ENCODE measurements at places on chromosomes 1 and 21.

DNA sequence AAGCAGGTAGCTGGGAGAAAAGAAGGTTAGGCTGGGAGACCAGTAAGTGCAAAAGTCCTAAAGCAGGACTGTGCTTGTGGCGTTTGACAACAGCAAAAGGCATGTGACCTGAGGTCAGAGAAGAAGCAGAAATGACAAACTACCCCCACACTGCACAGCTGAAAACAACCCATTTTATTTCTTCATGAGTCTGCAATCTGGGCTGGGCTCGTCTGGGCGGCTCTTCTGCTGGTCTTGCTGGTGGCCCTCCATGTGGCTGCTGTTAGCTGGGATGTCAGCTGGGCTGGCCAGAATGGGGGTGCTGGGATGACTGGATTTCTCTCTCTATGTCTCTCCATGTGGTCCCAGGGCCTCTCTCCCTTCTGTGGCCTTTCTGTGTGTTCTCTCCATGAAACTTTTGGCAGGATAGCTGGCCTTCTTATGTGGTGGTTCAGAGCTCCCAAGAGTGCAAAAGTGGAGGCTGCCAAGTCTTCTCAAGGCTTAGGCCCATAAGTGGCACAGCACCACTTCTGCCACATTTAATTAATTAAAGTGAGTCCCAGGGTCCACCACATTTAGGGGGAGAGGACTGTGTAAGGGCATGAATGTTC, 128.6 kb downstream of the RIPK4 start:
- DNase-seq = no peak

GRCh38 chr1:18411820-18412641, 68.7 kb upstream of the KLHDC7A start:
- DNase-seq = no peak

DNA sequence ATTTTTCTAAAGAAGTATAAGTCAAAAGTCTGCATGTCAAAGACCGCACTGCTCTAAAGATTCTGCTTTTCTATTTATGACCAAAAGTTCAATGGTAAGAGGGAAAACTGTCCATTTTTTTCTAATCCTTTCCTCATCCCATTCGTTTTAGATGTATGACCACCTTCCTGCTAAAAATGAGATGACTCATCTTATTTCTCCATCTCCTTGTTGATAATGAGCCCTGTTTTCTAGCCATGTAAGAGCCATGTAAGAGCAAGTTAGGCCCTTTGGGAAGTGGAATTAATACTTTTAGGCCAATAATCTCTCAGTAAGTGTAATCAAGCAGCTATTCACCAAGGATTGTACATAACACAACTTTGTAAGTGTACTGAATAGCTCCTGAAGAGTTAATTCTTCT, 475.6 kb upstream of the B3GALT2 start:
- no peak for DNase-seq

GRCh38 chr1:58251430-58252073, 295.0 kb downstream of the OMA1 start:
- DNase-seq = no peak

DNA sequence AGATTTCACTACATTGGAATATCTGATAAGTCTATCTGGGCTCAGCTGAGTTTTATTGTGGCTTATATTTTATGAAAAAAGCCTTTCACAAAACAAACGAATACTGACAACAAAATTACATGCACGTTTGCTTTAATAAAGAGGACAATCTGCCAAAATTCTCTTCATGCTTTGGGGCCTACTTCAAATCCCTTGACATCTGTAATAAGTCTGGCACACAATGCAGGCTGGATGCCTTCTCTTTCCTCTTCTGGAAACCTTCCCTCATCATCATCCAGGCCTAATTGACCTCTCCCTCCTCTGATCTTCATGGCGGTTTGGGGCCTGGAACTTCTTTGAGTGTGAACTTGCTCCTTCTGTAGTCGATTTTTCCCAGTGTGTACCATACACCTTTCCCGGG, 70.3 kb downstream of the MAP10 start:
- no peak for DNase-seq

GRCh38 chr1:60916906-60917305, 165.5 kb upstream of the NFIA start:
- no peak for DNase-seq

DNA sequence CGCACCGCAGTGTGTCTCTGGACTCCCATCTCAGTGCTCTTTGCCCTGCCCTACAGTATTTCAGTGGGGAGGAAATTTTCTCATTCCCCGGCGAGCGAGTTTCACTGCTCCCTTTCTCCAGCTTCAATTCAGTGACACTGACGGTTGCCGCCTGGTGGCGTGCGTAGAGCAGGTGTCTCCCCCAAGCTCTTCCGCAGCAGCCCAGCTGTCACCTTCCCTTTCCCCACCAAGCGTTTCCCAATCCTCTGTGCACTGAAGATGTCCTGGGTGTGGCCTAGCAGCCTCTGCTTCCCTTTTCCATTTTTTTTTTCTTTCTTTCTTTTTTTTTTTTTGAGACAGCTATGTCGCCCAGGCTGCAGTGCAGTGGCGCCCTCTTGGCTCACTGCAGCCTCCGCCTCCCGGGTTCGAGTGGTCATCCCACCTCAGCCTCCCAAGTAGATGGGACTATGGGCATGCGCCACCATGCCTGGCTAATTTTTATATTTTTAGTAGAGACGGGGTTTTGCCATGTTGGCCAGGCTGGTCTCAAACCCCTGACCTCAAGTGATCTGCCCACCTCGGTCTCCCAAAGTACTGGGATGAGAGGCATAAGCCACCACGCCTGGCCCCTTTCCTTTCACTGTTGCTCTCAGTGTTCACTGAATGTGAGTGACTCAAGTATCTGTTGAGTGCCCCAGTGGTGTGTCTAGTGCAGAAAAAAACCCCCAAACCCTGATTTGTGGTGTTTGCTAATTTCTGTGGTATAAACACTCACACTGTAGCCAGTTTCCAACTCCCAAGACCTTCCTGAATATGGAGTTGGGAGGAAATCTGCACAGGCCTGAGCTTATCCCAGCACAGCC, 30.1 kb downstream of the TNFRSF1B start:
- DNase-seq = no peak

GRCh38 chr1:151839457-151840403, at the start of gene C2CD4D:
C2CD4D (minus strand) TSS chr1:151839820; CDS start chr1:151838989, 831 bp downstream.
- peak; percentile 20 for DNase-seq

DNA sequence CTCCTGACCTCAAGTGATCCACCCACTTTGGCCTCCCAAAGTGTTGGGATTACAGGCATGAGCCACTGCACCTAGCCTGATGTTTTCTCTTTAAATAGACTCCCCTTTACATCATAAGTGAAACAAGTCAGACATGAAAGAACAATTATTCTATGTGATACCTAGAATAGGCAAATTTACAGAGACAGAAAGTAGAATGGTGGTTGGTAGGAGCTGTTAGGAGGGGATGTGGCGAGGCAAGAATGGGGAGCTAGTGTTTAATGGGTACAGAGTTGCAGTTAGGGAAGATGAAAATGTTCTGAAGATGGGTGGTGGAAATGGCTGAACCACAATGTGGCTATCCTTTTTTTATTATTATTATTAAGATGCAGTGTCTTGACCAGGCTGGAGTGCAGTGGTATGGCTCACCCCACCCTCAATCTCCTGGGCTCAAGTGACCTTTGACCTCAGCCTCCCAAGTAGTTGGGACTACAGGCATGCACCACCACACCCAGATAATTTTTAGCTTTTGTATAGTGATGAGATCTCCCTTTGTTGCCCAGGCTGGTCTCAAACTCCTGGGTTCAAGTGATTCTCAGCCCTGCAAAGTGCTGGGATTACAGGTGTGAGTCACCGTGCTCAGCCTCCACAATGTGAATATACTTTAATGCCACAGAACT, 28.4 kb downstream of the ELF3 start:
- no peak for DNase-seq

GRCh38 chr1:27778056-27778455, 5.0 kb downstream of the STX12 start:
- DNase-seq = no peak

DNA sequence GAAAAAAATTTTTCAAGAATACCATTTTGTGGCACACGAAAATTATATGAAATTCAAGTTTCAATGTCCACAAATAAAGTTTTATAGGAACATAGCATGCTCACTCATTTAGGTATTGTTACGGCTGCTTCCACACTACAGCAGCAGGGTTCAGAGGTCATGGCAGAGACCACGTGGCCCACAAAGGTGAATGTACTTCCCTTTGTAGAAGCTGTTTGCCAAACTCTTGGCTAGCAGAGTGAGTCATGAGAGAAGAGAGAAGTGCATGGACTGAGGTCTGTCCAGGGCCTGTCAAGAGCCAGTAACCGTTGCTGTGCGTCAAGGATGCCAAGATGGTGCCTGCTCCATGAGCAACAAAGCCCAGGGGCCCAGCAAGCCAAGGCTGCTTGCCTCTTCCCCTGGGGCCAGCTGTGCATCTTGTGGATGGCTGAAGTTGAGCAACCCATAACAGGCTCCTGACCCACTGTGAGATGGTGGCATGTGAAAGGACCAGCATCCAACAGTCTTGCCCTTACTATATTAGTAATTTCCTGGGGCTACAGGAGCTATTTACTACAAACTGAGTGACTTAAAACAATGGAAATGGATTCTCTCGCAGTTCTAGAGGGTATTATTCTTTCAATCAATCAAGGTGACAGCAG, 64.8 kb upstream of the ATP5PO start:
- DNase-seq = no peak

DNA sequence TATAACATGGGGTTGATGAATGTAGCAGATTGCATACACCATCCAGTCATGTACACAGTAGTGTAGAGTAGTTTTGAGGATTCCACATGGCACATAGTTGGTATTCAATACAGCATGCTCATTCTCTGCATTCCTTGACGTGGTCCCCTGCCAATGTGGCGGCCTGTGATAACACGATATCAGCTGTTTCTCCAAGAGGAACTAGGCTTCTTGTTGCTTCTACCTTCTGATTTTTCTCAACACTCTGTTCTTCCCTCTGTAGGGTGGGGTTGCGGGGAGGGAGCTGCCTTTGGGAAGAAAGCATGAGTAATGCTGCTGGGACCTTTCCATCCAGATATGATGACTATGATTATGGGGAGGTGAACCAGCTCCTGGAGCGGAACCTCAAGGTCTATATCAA, 19.4 kb downstream of the SESN2 start:
- DNase-seq = no peak

- no peak for DNase-seq
These were observed 1.9 kb upstream of the OLFML2B start for GRCh38 chr1:162025541-162025940.

GRCh38 chr21:33936301-33937038, 20.9 kb upstream of the ATP5PO start:
- DNase-seq = no peak

DNA sequence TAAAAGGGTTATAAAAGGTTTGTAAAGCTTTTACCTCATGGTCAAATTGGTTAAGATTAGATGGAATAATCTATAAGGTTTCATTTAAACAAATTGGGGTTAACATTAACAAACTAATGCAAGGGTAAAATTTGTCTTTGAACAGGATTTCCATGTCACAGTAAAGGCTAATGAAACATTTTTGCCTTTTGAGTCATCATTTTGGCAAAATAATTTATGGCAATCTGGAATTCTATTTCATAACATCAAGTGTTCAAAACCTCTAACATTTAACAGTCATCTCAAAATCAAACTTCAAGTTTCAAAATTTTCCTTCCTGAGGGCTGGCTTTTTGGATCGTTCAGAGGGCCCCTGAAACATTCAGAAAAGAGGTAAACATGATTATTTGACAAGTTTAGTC, 6.6 kb upstream of the CD46 start:
- no peak for DNase-seq

DNA sequence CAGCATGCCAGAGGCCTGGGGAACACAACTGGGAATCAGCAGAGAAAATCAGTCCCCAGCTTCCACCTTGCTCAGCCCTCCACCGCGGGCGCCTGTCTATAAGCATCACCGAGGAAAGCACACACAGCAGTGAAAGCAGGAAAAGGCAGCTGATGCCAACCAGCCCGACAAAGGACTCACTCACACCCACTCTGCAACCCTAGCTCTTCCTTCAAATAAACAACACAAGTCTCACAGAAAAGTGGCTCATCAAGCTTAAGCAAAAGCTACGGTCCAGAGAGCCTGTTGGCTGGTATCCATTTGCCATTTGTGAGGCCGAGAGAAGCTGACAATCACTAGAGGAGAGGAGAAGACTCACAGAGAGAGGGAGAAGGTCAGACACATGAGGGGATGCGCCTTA, 27.1 kb downstream of the MRAP start:
- no peak for DNase-seq

- DNase-seq = no peak
These were observed 194.8 kb downstream of the EIF4G3 start for GRCh38 chr1:20981915-20982314.

- DNase-seq = no peak
These were observed 171.9 kb upstream of the NR5A2 start for GRCh38 chr1:199855580-199855979.

- DNase-seq = no peak
These were observed 336.7 kb downstream of the DUSP10 start for GRCh38 chr1:221405146-221405545.

- DNase-seq = no peak
These were observed 11.1 kb downstream of the CYP4B1 start for GRCh38 chr1:46809904-46810303.

DNA sequence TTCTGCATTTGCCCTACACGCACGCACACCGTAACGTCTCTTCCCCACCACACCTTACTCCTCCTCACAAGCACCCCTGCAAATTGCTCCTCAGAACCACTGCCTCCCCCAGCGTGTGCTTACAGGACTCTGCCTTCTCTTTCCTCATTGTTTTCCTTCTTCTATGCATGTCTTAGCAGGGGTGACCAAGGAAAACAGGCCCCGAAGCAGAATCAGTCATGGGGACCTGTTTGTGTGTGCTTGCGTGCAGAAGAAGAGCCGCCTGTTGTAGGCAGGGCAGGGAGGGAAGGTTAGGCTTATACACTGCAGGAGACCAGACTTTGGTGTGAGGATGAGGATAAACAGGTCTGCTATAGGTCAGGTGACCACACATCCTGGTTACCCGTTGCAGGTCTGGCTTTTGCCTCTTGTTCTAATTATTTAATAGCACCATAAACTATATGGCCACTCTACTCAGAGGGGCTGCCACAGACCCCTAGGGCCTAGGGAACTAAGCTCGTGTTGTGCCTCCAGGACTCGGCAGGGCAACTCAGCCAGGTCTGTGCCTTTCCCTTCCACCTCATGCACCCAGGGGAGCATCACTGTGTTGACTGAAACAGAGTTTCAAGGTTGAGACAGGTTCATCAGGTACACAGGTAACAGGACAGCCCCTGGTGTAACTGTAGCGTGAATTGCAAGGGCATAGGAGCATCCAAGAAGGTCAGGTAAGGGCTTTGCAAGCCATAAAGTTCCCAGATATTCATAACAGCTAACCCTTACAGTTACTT, 60.8 kb upstream of the EPS8L3 start:
- DNase-seq = no peak

Measured in NCI-H1417 treated with DMSO at 0.1 percent for 48 hours (cell line).